Activated CD4-positive, alpha-beta T cell treated with anti-CD3 and anti-CD28 coated beads, Interleukin-10, Interleukin-2, amounts not matched to agents 100 ng/mL and 50 ng/mL, durations not matched to agents 16 hours and 8 hours (primary cell): ENCODE measurements at places on chromosomes 16 and 17.

- DNase-seq: no peak
These were observed 15.7 kb upstream of the RNF222 start for GRCh38 chr17:8413328-8413727.

DNA sequence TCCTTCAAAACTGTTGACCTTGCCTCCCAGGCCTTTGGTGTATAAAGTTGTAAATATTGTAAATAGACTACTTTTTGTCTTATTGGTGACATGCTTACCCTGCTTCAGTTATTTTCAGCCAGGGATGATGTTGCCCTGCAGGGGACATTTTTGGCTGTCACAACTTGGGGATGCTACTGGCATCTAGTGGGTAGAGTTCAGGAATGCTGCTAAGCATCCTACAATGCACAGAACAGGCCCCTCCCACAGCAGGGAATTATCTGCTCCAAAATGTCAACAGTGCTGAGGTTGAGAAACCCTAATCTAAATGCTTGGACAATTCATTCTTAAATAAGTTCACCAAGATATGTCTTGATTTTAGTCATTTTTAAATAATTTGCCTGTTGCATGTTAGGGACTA lies 459.8 kb downstream of the PMP22 start:
- DNase-seq: no peak

DNA sequence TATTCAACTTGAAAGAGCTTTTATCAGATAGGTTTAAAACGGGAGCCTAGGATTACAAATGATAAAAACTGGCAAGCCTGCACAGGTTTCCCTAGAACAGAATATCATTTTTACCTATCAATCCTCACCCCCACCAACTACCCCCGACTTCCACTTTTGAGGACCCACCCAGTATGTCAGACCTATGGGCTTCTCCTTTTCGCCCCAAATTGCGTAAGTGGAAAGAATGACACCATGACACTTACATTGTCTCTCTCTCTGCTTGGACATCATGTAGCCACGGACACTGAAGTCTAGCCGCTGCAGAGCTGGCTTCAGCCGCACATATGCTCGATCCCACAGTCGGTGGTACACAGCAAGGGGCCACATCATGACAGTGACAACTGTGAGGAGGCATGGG lies 7.4 kb upstream of the PSMC3IP start:
- no peak for DNase-seq

GRCh38 chr16:69131167-69131838 lies 1.1 kb downstream of the CHTF8 start:
- no peak for DNase-seq

DNA sequence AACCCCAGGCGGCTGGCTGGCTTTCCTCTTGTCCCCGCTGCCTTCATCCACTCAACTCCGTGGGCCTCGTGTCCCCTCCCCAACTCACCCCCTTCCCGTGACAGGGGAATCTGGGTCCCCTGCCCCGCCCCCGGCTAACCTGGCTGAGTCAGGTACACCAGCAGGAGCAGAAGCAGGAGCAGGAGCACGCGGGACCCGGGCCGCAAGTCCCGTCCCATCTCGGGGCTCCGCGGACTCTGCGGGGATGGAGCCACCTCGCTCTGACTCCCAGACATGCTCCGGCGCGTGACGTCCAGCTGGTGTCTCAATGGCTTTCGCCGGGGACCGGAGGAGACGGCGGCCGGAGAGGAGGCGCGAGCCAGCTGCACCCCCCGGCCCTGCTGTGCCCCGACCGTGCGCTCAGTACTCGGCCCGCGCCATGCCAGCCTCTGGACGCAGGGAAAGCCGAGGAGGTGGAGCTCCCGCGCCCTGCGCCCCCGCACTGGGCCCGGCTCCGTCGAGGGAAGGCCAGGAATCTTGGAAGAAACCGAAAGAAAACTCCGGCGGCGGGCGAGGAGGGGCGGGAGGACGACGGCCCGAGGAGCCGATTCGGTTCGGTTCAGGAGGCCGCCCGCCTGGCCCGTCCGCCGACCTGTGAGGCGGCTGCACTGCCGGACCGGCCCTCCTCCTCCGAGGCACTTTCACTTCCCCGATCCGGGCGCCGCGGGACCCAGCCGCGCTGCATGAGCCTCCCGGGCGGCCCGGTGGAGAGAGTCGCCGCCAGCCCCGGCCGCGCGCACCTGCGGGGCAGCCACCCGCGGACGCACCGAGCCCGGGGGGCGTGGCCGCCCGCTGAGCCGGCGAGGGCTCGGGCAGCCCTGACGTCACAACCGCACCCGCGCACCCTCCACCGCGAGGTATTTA lies at the start of the genes CXCL16 and ZMYND15:
TSS of gene CXCL16 (minus strand) at position 807 of the 903 bp plus-strand sequence. CDS start at position 218, 589 bp downstream.
TSS of gene ZMYND15 (plus strand) at position 712 of the 903 bp plus-strand sequence. CDS start 716 bp downstream, outside the sequence.
- peak; percentile 34 for DNase-seq

GRCh38 chr16:970386-970765 lies 408 bp downstream of the LMF1 start:
- DNase-seq: no peak

GRCh38 chr16:50859628-50860360 lies 117.9 kb downstream of the CYLD start:
- DNase-seq: no peak

DNA sequence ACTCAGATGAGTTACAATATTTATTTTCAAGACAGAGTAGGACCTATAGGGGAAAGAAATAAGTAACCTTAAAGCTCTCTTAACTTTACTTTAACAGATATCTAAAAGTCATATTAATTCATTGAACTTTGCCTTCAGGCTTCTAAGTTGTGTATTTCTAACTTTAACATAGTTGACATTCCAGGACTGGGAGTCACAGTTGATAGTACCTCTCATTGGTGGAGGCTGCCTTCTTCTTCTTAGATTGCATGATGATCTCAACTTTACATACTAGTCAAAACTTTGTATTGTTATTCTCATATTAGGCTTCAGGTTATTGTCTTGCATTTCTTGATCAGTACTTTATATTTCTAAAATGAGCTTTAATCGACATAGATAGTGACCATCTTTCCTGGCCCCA lies 350.1 kb upstream of the KIF2B start:
- DNase-seq: no peak

- no peak for DNase-seq
These were observed 9.5 kb downstream of the KCNJ16 start for GRCh38 chr17:70084476-70084875.

GRCh38 chr16:86371083-86371803 lies 139.1 kb upstream of the FOXF1 start:
- DNase-seq: no peak
